ENCODE measurements at places on chromosomes 7 and 10.

- DNase-seq: no peak
These were observed 33.6 kb downstream of the ZCCHC24 start for GRCh38 chr10:79411546-79412495.

DNA sequence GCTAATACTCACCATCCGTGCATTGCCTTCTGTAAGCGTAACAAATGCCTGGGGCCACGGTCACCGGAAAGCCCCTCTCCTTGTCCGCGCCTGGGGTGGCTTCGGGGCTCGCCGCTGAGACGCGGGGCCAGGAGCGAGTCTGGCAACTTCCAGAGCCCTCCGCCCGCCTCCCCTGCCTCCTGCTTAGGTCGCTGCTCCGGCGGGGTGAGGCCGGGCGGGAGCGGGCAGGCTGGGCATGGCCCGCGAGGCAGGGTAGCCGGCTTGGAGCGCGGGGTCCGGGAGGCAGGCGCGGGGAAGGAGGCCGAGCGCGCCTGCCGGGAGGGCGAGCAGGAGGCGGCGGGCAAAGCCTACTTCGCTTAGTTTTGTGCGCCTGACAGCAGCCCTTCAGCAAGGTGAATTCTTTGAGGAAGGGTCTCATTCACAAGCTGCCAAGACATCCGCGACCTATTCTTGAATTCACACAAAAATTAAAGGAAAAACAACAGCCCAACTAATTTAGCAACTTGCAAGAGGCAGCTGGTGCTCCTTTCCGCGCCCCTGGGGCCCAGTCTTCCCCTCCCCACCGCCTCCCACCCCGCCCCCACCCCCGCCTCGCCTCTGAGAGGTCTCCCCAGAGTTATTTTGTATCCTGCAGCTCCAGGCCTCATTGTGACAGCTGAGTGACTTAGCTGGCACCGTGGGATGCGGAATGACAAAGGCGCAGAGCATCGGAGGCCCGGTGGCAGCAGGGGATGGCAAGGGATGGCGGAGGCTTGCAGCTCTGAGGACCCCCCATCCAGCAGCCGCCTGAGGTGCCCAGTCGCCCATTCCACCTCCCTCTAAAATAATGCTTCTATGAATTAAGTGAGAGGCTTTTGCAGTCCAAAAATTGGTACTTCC lies 12.8 kb upstream of the KAT6B start:
- no peak for DNase-seq

DNA sequence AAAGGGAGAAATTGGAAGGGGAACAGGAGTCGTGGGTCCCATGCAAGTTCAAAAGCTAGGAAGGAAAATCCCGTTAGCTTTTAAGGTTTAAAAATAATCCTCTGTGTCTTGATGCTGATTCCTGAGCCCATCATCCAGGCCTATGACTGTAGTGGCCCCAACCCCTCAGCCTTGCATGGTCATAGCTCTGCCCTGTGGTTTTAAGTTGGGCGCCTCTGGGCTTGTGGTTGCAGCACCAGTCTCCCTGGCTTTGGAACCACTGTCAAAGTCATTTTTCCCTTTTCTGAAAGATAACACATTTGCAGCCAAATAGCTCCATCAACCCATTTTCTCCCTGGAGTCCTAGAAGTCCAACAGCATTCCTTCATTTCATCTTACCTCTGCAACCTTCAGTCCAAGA lies 13.6 kb downstream of the TMEM236 start:
- no peak for DNase-seq

DNA sequence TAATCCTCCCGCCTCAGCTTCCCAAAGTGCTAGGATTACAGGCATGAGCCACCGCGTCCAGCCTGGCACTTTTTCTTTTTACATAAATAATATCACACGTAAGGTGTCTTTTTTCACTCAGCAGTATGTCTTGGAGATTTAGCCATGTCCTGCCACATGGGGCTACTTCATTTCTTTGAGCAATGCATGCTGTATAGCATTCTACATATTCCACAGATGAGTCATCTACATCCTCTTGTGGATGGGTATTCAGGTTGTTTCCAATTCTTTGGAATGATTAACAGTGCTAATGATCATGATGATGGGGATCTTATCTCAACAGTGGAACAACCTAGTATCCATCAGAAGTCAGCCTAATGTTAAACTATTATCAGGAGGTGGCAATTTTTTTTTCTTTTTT lies 50.8 kb downstream of the ZNF503 start:
- DNase-seq: no peak

DNA sequence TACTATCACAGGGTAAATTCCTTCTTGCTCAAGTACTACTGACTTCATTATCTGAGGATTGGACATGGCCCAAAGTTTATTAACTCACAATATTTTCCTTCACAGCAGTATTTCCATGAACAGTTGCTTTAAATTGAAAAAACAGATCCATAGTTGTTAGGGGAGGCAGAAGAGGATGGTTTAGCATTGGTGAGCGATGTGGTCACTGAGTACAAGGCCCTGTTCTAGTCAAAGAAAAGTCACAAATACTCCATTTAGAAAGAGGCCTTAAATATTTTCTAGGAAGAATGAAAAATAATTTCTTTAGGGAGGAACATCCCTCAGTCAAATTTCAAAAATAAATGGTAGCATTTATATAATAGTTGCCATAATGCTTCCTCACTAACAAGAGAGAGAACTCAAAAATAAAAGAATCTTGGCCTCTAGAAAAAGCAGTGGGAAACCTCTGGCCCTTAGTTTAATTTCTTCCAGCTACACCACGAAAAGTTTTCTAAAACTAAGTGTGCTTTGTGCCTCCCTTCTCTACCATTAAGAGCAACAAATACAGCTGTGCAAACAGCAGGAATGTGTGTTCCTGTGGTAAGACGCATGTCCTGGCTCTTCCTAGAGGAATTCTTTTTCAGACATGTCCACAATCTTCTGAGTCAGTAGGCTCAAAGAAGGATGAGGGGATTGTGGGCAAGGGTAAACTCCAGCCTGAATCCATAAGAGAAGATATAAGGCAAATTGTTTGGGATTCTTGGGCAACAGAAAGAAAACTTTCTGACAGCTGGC lies 105.7 kb downstream of the HOXA1 start:
- DNase-seq: no peak

GRCh38 chr7:30327813-30328212 lies 43.4 kb downstream of the ZNRF2 start:
- DNase-seq: no peak

DNA sequence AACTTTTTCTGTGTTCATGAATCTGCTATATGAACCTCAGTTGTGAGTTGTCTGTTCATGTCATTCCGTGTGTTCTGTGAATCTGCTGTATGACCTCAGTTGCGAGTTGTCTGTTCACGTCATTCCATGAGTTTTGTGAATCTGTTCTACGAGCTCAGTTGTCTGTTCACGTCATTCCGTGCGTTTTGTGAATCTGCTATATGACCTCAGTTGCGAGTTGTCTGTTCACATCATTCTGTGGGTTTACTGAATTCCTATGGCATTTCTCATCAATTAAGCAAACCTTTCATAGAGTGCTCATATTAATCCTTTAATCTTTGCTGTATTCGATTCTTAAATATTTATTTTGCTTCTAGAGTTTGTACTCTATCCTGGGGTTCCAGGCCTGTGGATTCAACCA lies 150.6 kb downstream of the DIP2C start:
- DNase-seq: no peak

GRCh38 chr10:60877777-60878120 lies 66.2 kb downstream of the RHOBTB1 start:
- peak; percentile 6 for DNase-seq

GRCh38 chr7:143382791-143383641 lies 1.9 kb downstream of the ZYX start:
- no peak for DNase-seq

DNA sequence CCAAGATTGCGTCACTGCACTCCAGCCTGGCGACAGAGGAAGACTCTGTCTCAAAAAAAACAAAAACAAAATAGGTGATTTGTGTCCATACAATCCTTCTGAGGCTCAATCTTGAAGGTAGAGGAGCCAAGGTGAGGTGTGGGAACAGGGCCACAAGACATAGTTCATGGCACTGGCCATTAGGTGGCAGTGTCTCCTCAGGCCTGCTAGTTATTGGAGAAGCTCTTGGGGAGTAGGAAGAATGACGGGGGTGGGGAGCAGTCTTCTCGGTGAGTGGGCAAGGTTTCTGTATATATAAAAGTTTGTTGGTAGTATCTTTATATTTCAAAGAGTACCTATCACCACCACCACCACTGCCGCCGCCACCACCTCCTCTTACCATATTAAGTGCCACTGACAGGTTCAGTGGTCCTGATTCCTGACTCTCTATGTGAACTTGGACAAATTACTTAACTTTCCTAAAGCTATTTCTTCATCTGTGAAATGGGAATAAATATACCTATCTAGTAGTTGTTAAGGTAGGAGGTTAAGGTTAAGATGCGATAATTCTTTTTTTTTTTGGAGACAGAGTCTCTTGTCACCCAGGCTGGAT lies 24.0 kb downstream of the CCSER2 start:
- peak; percentile 0 for DNase-seq

GRCh38 chr7:144006692-144007042 lies 6.5 kb downstream of the OR6B1 start:
- no peak for DNase-seq

GRCh38 chr10:115164220-115164619 lies 71.1 kb downstream of the ATRNL1 start:
- DNase-seq: no peak

GRCh38 chr7:107843184-107843583 lies 40.2 kb upstream of the SLC26A3 start:
- DNase-seq: no peak

DNA sequence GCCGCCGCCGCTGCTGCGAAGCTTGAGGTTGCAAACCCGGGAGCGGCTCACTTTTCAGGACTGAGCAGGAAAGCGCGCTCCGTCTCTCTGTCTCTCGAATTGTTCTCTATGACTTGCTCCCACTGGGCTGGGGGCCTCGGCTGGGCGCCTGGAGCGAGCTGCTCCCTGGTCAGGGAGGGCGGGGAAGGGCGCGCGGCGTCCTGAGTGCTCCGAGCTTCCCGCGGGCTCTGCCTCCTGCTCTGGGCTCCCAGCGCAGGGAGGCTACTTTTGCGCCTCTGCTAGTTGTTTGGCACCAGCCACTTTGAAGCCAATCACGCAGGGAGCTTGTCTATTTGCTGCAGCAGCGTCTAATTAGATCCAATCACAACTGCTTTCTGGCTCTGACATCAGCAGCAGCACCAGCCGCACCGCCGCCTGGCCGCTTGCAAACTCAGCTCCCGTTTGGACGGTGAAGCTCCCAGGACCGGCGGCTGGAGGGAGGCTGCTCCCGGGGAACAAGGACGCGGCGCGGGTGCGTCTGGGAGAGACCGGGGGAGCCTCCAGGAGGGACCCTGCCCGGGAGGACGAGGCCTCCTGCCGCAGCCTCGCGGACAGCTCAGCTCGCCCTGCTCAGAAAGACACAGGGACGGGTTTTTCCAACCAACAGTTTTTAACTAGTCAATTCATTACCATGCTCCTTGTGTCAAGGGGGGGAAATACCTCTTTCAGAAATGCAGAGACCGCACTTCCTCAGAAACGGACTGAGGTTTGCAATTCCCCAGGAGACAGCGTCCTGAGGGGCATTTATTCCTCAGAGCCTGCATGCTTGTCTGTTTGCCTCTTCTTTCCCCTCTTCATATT lies at the start of gene ADARB2:
ADARB2 (minus strand) TSS at position 304 of the 840 bp plus-strand sequence.
- DNase-seq: peak; percentile 67

DNA sequence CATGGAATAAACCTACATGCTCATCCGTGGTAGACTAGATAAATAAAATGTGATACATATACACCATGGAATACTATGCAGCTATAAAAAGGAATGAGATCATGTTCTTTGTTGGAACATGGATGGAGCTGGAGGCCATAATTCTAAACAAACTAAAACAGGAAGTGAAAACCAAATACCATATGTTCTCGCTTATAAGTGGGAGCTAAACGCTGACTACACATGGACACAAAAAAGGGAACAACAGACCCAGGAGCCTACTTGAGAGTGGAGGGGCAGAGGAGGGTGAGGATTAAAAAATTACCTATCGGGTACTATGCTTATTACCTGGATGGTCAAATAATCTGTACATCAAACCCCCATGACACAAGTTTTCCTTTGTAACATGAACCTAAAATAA lies 68.7 kb upstream of the SEC61G start:
- no peak for DNase-seq

- no peak for DNase-seq
These were observed 102.1 kb downstream of the CXCL12 start for GRCh38 chr10:44282626-44283300.

GRCh38 chr10:4121502-4122380 lies 336.7 kb upstream of the KLF6 start:
- DNase-seq: no peak

- no peak for DNase-seq
These were observed 167.2 kb downstream of the CDC14C start for GRCh38 chr7:49091519-49091918.

GRCh38 chr10:84256510-84257342 lies 11.9 kb downstream of the RGR start:
- no peak for DNase-seq

DNA sequence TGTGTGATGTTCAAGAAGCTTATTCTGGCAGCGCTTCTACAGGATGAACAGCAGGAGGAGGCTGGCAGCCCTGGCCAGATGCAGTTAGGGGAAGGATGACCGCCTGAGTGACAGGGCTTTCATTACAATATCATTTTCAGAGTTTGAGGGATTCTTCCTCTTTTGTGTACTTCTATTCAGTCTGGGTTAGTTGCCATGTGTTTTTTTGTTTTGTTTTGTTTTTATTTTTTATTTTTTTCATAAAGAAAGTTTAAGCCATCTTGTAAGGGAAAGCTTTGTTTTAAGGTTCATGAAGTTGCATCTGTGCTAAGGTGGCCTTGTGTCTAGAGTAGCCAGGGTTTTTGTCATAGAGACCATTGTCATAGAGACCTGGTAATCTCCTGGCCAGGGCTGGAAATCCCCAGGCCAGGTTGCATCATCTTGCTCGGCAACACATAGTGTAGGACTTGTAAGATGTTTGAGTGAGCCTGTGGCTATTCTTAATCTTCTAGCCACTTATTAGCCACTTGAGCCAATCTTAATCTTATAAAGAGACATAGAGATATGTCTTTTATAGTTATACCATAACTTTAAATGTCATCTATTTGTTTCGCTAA lies 230.5 kb upstream of the TMEM229A start:
- DNase-seq: no peak

DNA sequence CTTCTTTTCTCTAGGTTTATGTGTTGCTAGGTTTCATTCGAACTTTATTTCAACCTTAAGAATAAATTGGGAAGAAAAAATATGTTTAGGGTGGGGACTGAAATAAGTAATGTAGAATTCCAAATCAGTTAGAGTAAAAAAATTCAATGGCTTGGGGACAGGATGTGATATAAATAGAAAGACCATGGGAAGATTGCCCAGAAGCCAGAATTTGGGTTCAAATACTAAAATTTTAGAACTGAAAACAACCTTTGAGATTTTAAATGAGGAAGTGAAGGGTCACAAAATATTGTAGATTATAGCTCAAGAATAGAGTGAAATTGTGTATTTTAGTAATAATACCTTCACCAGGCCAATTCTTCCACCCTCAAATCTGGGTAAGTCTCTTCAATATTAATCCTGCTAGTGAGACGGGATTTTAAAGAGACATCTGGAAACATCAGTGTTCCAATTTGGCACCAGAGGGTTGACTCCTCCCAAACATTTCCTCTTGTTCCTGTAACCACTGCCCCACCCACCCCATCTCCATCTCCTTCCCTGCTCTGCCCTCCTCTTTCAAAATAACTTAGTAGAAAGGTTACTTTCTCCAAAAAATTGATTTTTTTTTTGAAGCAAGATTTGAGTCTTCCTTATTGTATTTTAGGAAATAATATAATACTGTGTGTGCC lies 51.3 kb upstream of the FAM3C start:
- DNase-seq: no peak

All from COR-L47 (cell line).